B cell (primary cell): ENCODE measurements at places on chromosomes 11 and 22. TPM values are rescaled to one million over a fixed set of nuclear protein-coding genes. Genes with fewer than 3 reads are reported as not detected.

Gene DNAJB13
- polyA plus RNA-seq = 0.27 TPM in 1 of 2 replicates, not detected in the other

Gene MMP1
- polyA plus RNA-seq = not detected in 2 replicates

Gene PCNX3
- polyA plus RNA-seq = 56.1 and 62.8 TPM in 2 replicates

Gene FAM83F
- 0.03 TPM in 1 of 2 replicates, not detected in the other for polyA plus RNA-seq

Gene RIMBP3B
- polyA plus RNA-seq = not detected in 2 replicates

Gene SMC1B
- polyA plus RNA-seq = not detected in 2 replicates

Gene BIRC3
- polyA plus RNA-seq = 107 and 139 TPM in 2 replicates

Gene OR51E2
- not detected in 2 replicates for polyA plus RNA-seq

Gene TIGD3
- 2.7 and 3.8 TPM in 2 replicates for polyA plus RNA-seq

Gene NOX4
- not detected in 2 replicates for polyA plus RNA-seq

Gene DERL3
- 98.8 and 142 TPM in 2 replicates for polyA plus RNA-seq

Gene PKNOX2
- polyA plus RNA-seq = not detected in 2 replicates

Gene PLA2G3
- not detected in 2 replicates for polyA plus RNA-seq

Gene TRIM22
- polyA plus RNA-seq = 255 and 367 TPM in 2 replicates

Gene SOX10
- polyA plus RNA-seq = not detected in 2 replicates

Gene PANX3
- not detected in 2 replicates for polyA plus RNA-seq

Gene DMC1
- polyA plus RNA-seq = not detected in 2 replicates

Gene C11orf87
- polyA plus RNA-seq = not detected in 2 replicates

Gene TMEM191B
- polyA plus RNA-seq = 5.7 and 6.1 TPM in 2 replicates

Gene SEC14L6
- polyA plus RNA-seq = not detected in 2 replicates

Gene TSPAN32
- 75.9 and 112 TPM in 2 replicates for polyA plus RNA-seq

Gene THY1
- not detected in 2 replicates for polyA plus RNA-seq

Gene FIBP
- polyA plus RNA-seq = 94.9 and 128 TPM in 2 replicates

Gene CSTF3
- polyA plus RNA-seq = 14.4 and 21.2 TPM in 2 replicates

Gene RFPL3
- not detected in 2 replicates for polyA plus RNA-seq

Gene OR52N4
- 10.3 and 12.2 TPM in 2 replicates for polyA plus RNA-seq

Gene KIF18A
- 0.84 and 1.2 TPM in 2 replicates for polyA plus RNA-seq

Gene TIMM10
- polyA plus RNA-seq = 21.6 and 36.5 TPM in 2 replicates

Gene CRYBB2
- not detected in 2 replicates for polyA plus RNA-seq

Gene BAD
- 22.7 and 39.1 TPM in 2 replicates for polyA plus RNA-seq

Gene FOLR2
- polyA plus RNA-seq = 0.50 and 4.7 TPM in 2 replicates

Gene KRTAP5-9
- 0.69 and 0.95 TPM in 2 replicates for polyA plus RNA-seq

Gene MAJIN
- 1.2 and 2.4 TPM in 2 replicates for polyA plus RNA-seq

Gene HORMAD2
- not detected in 2 replicates for polyA plus RNA-seq

Gene SLC1A2
- polyA plus RNA-seq = not detected in 2 replicates

Gene AIFM3
- 6.0 and 7.5 TPM in 2 replicates for polyA plus RNA-seq

Gene C22orf31
- not detected in 2 replicates for polyA plus RNA-seq

Gene CACNA1I
- polyA plus RNA-seq = 0.07 and 0.35 TPM in 2 replicates

Gene PEX26
- polyA plus RNA-seq = 9.4 and 10.9 TPM in 2 replicates

Gene OR8B4
- polyA plus RNA-seq = not detected in 2 replicates

Gene FXYD2
- polyA plus RNA-seq = 0.43 and 0.61 TPM in 2 replicates

Gene UPB1
- polyA plus RNA-seq = 0.49 and 1.2 TPM in 2 replicates

Gene LRP4
- polyA plus RNA-seq = not detected in 2 replicates

Gene PATE4
- polyA plus RNA-seq = not detected in 2 replicates

Gene KCNJ1
- not detected in 2 replicates for polyA plus RNA-seq

Gene KCNA4
- not detected in 2 replicates for polyA plus RNA-seq

Gene ADAMTS15
- polyA plus RNA-seq = 0.03 TPM in 1 of 2 replicates, not detected in the other

Gene ARHGAP42
- 3.8 and 4.3 TPM in 2 replicates for polyA plus RNA-seq

Gene DDX25
- polyA plus RNA-seq = 0.36 TPM in 1 of 2 replicates, not detected in the other
